ENCODE measurements at places on chromosomes 1 and 21. TPM values are rescaled to one million over a fixed set of nuclear protein-coding genes. Genes with fewer than 3 reads are reported as not detected.

CD101 gene
- total RNA-seq: 2.1 TPM

GRCh38 chr1:175635092-175635491, 108.3 kb downstream of the TNR start:
- no peak for ATAC-seq

- ATAC-seq: peak; percentile 37
Observed at GRCh38 chr1:31866450-31867032, 50.7 kb upstream of the SPOCD1 start.

GPR153 gene
- total RNA-seq: 0.40 TPM

DNA sequence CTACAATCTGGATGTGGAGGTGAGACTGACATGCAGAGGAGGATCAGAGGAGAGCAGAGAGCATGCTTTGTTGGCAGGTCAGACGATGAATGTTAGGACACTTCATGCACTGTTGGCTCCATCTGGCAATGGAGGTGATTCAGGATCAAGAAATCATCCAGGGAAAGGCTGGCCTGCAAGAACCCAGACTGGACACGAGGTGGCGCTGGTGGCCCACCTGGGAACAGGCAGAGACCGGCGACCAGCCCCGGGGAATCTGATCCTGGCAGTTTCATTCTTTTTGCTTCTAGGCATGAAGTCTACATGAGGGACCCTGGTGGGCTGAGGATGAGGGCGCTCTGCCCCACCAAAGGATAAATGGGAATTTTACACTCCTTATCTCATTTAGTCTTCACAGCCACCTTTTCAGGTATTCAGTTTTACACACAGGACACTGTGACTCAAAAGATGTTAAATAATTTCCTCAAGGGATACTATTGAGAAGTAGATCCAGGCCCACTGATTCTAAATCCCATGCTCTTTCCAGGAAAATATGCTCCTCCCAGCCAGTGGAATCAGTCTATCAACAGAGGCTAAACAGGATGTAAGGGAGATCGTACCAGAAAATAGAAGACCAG, 26.2 kb upstream of the SCMH1 start:
- peak; percentile 47 for ATAC-seq

- ATAC-seq: peak; percentile 21
Observed at GRCh38 chr1:17168091-17168876, 36.6 kb upstream of the PADI1 start.

GRCh38 chr21:32448803-32449594, 36.5 kb downstream of the EVA1C start:
- ATAC-seq: no peak
